Activated T-cell treated with anti-CD3 and anti-CD28 coated beads, Interleukin-2, amount 50 U/mL, for 72 hours (primary cell): ENCODE measurements at places on chromosomes 16 and 17. TPM values are rescaled to one million over a fixed set of nuclear protein-coding genes. Genes with fewer than 3 reads are reported as not detected.
A peak's percentile ranks its signal among the peaks of the same experiment; 100 is the strongest.

DNA sequence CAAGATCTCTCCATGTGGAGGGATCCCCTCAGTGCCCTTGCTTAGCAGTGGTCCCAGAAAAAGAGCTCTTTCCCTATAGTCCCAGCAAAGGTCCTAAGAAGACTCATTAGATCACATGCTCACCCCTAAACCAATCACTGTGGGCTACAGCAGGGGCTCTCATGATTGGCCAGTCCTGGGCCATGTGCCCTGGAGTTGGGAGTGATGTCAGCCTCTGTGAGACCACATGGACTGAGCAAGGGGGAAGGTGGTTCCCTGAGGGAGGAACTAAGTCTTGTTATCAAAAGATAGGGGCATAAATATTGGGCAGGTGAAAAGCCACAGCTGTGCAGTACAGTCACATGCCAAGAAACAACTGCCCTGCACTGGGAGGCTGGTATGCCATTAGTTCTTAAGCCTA is 51.3 kb downstream of the SCNN1B start:
- no peak for DNase-seq
- H3K36me3 ChIP-seq, result no peaks in the 10 kb centered on the region

GRCh38 chr17:40450175-40450574 is 6.9 kb downstream of the IGFBP4 start:
- peak; percentile 46 for DNase-seq
- peaks cover 45% of the 10 kb centered on the region for H3K4me1 ChIP-seq
- no peaks in the 10 kb centered on the region for H3K36me3 ChIP-seq
- no peaks in the 10 kb centered on the region for H3K27me3 ChIP-seq
- no peak overlapping the region for H3K27ac ChIP-seq

- H3K4me3 ChIP-seq, result no peak overlapping the region
- no peaks in the 10 kb centered on the region for H3K4me1 ChIP-seq
- no peaks in the 10 kb centered on the region for H3K36me3 ChIP-seq
- no peak for DNase-seq
These were observed 17.4 kb upstream of the ZFPM1 start for GRCh38 chr16:88435437-88436355.

DNA sequence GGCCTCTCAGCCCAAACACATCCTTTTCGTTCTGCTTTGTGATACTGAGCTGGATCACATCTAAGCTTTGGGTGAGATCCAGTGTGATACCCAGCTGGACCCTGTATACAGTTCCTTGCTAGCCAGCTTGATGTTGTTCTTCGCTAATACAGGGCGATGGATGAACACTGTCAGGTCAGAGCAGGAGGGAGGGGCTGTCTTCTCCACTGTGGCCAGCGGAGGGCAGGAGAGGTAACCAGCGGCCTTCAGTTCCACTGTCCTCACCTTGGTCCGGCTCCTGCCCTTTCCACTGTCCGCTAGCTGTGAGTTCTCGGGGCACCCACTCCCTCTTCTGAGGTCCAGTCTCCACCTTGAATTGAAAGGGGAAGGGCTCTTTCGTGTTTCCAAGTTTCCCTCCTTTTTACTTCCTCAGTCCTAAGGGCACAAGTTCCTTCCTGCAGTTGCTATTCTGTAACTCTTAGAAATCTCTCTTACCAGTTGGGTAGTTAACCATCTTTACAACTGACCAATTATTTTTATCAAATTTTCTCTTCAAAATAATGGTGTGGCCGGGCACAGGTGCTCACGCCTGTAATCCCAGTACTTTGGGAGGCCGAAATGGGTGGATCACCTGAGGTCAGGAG is 3.0 kb upstream of the ZNF213 start:
- H3K4me3 ChIP-seq, result no peak overlapping the region
- DNase-seq, result peak; percentile 68
- peaks cover 56% of the 10 kb centered on the region for H3K4me1 ChIP-seq
- peaks cover 2% of the 10 kb centered on the region for H3K36me3 ChIP-seq
- H3K27ac ChIP-seq, result peak overlapping the region; percentile 31

- no peak overlapping the region for H3K4me3 ChIP-seq
- peaks cover 7% of the 10 kb centered on the region for H3K27me3 ChIP-seq
- no peaks in the 10 kb centered on the region for H3K36me3 ChIP-seq
- no peak for DNase-seq
These were observed 12.3 kb upstream of the MEIOB start for GRCh38 chr16:1884155-1884760.

DNA sequence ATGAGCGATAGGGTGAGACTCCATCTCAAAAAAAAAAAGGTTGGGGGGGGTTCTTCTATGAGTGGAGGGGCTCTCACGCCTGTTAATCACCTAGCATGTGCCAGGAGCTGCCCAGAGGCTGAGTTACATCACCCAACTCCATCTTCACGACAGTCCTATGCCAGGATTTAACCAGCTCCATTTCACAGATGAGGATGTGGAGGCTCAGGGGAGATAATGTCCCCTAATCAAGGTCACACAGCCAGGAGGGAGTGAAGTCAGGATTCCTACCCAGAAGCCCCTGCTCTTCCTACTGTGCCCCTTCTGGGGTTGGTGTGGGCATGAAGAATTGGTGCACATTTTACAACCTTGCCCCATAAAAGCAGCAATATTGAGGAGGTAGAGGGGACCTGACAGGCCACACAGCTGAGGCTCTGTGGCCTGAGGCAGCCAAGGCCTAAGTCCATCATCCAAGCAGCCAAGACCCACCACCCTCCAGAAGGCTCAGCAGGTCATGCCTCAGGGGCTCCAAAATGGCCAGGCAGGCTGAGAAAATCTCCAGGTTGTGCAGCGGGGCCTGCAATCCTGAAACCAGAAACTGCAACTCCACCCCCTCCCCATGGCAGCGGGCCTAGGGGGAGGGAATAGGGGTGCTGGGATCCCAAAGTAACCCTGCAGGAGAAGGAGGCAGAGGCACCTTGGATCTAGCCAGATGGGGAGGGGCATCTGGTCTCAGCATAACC is 6.9 kb downstream of the PPY start:
- H3K4me3 ChIP-seq, result no peak overlapping the region
- DNase-seq, result no peak
- no peaks in the 10 kb centered on the region for H3K36me3 ChIP-seq
- H3K27ac ChIP-seq, result no peak overlapping the region
- peaks cover 23% of the 10 kb centered on the region for H3K27me3 ChIP-seq
- H3K4me1 ChIP-seq, result no peaks in the 10 kb centered on the region

DNA sequence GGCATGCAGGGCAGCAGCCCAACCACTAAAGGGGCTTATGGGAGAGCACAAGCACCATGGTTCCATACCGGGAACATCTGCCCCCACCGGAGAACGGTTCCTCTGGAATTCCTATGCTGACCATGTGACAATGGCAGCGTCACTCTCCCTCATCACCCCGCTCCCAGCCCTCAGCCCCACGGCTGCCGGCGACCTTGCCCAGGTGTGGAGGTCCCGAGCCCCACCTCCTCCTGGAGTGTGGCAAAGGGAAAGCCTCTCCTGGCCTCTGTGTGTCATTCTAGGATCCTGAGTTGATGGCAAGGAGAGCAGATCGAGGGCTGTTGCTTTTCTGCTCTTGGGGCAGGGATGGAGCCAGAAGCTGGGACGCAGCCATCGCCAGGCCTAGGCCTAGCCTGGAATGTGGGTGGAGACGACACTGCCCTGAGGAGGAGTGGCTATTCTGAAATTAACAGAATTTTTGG is 17.8 kb upstream of the RNPS1 start:
- no peak overlapping the region for H3K4me3 ChIP-seq
- no peak for DNase-seq
- no peak overlapping the region for H3K27ac ChIP-seq
- no peaks in the 10 kb centered on the region for H3K27me3 ChIP-seq

- no peak overlapping the region for H3K4me3 ChIP-seq
- H3K27ac ChIP-seq, result peak overlapping the region; percentile 45
- no peak for DNase-seq
- peaks cover 11% of the 10 kb centered on the region for H3K4me1 ChIP-seq
These were observed 32.1 kb downstream of the USP43 start for GRCh38 chr17:9677411-9677810.

DNA sequence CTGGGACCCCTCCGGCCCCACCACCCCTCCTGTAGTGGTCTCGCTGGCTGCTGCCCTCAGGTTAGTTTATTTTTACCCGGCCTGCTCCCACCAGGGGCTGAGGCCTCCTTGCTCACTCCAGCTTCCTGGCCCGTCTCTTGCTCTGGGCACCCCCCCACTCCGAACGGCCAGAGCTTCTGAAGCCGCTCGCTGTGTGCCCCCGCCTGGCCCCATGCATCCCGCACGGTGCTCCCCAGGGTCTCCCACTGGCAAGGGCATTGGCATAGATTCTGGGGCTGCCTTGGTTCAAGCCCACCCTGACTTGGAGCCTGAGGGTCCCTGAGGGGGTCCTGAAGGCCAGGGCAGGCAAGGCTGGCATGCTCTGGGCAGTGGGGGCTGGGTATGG is 186.4 kb downstream of the SEC14L1 start:
- H3K27ac ChIP-seq, result no peak overlapping the region
- DNase-seq, result no peak
- peaks cover 56% of the 10 kb centered on the region for H3K4me1 ChIP-seq
- no peak overlapping the region for H3K4me3 ChIP-seq

GRCh38 chr16:70601576-70602575 is 44.5 kb upstream of the IL34 start:
- no peaks in the 10 kb centered on the region for H3K36me3 ChIP-seq
- H3K27me3 ChIP-seq, result peaks cover 13% of the 10 kb centered on the region
- H3K4me1 ChIP-seq, result no peaks in the 10 kb centered on the region
- DNase-seq, result no peak

DNA sequence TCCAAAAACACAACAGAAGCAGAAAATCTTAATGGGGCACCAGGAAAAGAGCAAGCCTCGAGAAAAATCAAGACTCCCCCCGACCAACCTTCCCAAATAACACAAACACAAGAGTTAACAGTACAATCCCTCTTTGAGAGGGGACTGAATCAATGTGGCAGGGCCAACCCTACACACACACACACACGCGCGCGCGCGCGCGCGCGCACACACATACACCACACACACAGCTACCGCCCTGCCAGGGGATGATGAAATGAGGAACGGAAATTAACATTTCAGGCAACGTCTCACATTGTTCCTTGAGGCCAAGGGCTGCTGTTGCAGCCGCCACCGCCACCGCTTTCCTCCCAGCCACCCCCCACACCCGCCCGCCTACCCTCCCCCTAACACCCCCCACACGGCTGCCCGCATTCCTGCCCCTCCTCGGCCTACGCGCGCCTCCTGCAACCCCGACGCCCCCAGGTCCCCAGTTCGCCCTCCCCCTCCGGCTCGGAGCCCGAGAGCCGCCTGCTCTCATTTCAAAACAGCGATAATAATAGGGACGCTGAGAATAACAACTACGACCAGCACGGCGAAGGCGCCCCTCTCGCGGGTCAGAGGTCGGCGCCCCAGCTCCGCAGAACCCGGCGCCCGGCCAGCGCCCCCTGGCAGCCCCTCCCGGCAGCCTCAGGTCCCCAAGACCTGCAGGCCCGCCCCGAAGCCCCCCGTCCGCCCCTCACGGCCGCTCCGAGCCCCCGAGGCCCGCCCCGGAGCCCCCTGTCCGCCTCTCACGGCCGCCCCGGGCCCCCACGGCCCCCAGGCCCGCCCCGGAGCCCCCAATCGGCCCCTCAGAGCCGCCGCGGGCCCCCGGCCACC is 1.1 kb downstream of the ANKRD11 start:
- H3K36me3 ChIP-seq, result peaks cover 14% of the 10 kb centered on the region
- H3K4me1 ChIP-seq, result peaks cover 74% of the 10 kb centered on the region
- DNase-seq, result peak; percentile 89
- no peaks in the 10 kb centered on the region for H3K27me3 ChIP-seq
- peak overlapping the region; percentile 94 for H3K27ac ChIP-seq

DNA sequence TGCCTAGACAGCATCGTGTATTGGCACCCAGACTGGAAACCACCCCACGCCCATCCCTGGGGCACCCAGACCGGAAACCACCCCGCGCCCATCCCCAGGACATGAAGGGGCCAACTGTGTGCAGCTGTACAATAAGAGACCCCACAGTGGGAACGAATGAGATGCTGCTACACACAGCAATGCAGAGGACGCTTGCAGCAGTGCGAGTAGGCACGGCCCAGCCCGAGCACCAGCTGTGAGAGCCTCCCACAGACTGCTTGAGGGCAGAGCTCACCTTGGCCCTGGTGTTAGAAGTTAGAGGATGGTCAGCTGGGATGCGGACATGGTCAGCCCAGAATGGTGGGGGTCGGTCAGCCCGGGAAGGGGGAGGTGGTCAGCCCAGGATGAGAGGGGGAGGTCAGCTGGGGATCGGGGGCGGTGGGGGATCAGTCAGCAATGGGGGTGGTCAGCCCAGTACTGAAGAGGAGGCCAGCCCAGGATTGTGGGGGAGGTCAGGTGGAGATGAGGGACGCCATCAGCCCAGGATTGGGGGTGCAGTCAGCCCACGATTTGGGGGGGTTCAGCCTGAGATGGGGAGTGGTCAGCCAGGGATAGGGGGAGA is 340.0 kb downstream of the C16orf95 start:
- DNase-seq, result no peak
- H3K36me3 ChIP-seq, result no peaks in the 10 kb centered on the region
- H3K4me3 ChIP-seq, result no peak overlapping the region
- H3K27me3 ChIP-seq, result no peaks in the 10 kb centered on the region

DNA sequence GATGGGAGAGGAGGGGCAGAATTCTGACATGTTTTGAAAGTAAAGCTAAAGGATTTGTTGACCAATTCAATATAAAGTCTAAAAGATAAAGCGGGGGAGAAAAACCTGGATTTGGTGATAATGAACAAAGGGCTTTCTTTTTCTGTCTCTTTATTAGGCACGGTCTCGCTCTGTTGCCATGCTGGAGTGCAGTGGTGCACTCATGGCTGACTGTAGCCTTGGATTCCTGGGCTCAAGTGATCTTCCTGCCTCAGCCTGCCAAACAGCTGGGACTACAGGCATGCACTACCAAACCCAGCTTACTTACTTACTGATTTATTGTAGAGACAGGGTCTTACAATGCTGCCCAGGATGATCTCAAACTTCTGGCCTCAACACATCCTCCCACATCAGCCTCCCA is 7.5 kb downstream of the CDR2 start:
- H3K4me3 ChIP-seq, result no peak overlapping the region
- H3K36me3 ChIP-seq, result peaks cover 7% of the 10 kb centered on the region
- H3K27me3 ChIP-seq, result no peaks in the 10 kb centered on the region
- no peak for DNase-seq

DNA sequence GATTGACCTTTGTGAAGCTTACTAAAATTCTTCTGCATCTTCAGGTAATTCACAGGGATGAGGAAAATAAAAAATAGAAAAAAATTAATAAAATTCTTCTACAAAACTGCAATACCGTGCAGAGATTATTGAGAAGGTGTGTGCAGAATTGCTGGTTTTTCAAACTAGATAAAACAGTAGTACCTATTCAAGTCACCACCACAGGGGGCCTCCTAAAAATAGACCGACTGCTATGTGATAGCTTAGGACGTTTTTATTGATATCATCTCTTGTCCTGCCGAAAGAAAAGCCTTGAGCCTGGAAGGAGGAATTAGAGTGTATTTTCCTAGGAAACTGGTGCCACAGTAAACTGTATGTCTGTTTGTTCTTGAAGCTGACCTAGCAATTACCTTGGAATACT is 325.9 kb downstream of the ZFHX3 start:
- no peaks in the 10 kb centered on the region for H3K27me3 ChIP-seq
- H3K4me1 ChIP-seq, result no peaks in the 10 kb centered on the region
- no peak overlapping the region for H3K27ac ChIP-seq
- no peak overlapping the region for H3K4me3 ChIP-seq
- no peaks in the 10 kb centered on the region for H3K36me3 ChIP-seq

- no peaks in the 10 kb centered on the region for H3K27me3 ChIP-seq
- peak overlapping the region; percentile 99 for H3K27ac ChIP-seq
- H3K36me3 ChIP-seq, result peaks cover 47% of the 10 kb centered on the region
- H3K4me1 ChIP-seq, result peaks cover 77% of the 10 kb centered on the region
These were observed 2.0 kb downstream of the DDX5 start for GRCh38 chr17:64503821-64504768.

Gene DLX4
- 1.9 TPM for total RNA-seq

Gene SLC6A2
- total RNA-seq, result not detected
